Activated naive CD8-positive, alpha-beta T cell treated with anti-CD3 and anti-CD28 coated beads, Interleukin-2, amount 50 U/mL, for 16 hours (primary cell): ENCODE measurements at places on chromosomes 4 and X.

DNA sequence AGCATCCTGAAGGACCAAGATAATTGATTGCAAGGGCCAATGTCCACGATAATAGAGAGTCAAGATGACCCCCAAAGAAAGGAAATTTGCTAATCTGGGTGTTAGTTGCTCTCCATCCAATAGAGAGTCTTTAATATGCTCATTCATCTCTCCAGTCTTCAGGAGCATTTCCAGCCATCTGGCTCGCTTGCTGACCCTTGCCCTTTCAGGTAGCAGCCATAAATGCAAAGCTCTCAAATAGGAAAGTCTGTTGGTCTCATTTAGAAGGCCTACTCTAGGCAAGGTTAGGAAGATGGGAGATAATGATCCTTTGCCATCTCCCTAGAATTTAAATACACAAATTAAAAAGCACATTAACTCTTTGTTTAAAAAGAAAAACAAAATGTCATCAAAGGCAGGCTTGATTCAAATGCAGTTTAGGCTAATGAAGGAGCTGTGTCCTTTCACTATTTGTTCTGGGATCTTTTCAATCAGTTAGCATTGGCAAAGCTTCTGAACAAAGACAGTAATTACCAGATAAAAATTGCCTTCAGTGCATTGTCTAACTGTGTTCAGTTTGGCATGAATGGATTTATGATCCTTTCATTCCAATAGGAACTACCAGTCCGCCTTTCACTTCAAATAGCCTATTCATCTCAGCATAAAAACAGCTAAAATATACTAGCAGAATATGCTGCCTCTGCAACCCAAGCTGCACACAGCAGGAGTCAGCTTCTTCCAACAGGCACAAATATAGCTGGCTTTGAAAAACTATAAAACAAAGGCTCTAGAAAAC lies 49.6 kb upstream of the ATXN3L start:
- DNase-seq, result no peak

DNA sequence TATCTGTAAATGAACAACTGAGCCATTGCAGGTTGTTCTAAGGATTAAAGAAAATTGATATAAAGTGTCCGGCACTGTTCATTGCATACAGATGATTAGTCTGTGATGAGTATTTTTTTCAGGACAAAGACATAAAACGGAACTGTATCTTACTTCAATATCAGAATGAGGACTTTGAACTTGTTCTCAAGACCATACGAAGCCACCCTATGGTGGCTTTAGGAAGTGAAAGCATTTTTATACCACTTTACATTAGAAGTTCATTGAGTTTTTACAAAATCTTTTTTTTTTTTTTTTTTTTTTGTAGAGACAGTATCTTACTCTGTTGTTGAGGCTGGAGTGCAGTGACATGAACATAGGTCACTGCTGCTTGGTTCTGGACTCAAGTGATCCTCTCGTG lies 45.2 kb upstream of the TRIM2 start:
- DNase-seq, result no peak

DNA sequence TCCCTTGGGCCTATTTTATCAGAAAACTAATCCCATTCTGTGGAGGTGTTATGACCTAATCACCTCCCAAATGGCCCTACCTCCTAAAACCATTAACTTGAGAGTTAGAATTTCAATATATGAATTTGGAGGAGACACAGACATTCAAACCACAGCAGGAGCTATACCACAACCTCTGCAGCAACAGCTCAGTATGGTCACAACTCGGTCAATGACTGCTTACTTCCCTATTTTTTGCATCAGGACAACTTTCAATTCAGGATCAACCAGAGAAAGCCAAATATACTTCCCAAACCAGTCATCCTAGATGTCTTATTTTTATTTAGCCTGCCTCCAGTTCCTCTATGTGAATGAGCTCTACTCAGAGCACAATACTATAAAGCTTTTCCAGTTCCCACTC lies 11.3 kb upstream of the SMARCA5 start:
- no peak for DNase-seq

DNA sequence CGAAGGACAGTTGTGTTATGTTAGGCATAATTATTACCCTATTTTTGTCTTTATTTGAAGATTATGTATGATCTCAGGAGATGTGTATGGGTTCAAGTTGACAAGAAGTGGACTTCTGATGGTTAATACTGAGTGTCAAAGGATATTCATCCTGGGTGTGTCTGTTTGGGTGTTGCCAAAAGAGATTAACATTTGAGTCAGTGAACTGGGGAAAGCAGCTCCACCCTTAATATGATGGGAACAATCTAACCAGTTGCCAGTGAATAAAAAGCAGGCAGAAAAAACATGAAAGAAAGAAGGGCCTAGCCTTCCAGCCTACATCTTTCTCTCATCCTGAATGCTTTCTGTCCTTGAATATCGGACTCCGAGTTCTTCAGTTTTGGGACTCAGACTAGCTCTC lies 332.6 kb downstream of the DTHD1 start:
- DNase-seq, result no peak

DNA sequence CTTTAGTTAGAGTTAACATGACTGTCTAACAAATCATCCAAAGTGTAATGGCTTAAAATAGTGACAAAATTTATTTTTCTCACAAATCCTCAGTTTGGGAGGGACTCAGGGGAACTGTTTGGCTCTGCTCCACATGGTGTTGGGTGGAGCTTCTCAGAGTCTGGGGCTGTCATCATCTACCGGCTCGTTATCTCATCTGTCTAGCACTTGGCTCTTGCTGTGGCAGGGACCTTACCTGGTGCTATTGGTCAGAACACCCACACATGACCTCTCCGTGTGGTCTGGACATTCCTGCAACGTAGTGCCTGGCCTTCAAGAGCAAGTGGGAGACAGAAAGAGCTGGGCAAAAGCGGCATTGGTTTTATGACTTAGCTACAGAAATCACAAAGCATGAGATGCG lies 866.9 kb upstream of the FRG1 start:
- DNase-seq, result no peak

GRCh38 chrX:40474205-40474626 lies 106.6 kb upstream of the ATP6AP2 start:
- DNase-seq, result no peak

DNA sequence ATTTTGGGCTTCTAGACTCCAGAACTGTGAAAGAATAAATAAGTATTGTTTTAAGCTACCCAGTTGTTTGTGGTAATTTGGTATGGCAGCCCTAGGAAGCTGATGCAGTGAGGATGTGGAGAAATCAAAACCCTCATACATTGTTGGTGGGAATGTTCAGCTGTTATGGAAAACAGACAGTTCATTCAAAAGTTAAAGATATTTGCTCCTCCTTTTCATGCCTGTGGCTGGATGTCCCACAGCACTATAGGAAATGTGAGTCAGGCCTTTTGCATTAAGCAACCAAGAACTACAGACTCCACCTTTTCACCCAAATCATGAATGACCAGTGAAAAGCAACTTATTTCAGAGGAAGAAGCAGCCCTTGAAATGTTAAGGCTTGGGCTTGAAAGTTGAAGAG lies 6.7 kb downstream of the BBS12 start:
- no peak for DNase-seq

- DNase-seq, result no peak
Observed at GRCh38 chr4:94673961-94674360, 83.8 kb upstream of the BMPR1B start.

DNA sequence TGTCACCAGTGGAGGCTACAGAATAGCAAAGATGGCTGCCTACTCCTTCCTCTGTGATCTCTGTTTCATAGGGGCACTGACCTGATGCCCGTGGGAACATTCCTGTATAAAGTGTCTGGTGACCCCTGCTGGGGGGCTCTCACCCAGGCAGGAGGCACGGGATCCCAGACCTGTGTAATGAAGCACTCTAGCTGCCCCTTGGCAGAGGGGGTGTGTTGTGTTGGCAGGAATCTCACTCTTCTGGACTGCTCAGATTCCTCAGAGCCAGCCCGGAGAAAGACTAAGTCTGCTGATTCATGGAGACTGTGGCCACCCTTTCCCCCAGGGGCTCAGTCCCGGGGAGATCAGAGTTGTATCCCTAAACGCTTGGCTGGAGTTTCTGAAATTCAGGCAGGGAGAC lies 648.3 kb downstream of the SPRY1 start:
- DNase-seq, result no peak

- DNase-seq, result no peak
Observed at GRCh38 chrX:13235930-13236329, 83.9 kb downstream of the ATXN3L start.

- no peak for DNase-seq
Observed at GRCh38 chr4:152363086-152363485, 172.8 kb downstream of the FBXW7 start.

GRCh38 chr4:83821493-83821892 lies 285.6 kb downstream of the GPAT3 start:
- DNase-seq, result no peak

DNA sequence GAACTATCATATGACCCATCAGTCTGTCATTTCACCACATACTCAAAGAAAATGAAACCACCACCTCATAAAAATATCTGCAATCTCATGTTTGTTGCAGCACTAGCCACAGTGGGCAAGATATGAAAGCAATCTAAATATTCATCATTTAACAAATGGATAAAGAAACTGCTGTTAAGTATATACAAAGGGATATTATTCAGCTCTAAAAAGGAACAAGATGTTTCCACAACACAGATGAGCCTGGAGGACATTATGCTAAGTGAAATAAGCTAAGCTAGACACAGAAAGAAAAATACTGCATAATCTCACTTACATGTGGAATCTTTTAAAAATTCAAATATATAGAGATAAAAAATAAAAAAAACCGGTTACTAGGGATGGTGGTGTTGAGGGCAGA lies 108.2 kb upstream of the BRWD3 start:
- DNase-seq, result no peak

- DNase-seq, result no peak
Observed at GRCh38 chrX:144275843-144276242, 392.0 kb downstream of the UBE2NL start.

DNA sequence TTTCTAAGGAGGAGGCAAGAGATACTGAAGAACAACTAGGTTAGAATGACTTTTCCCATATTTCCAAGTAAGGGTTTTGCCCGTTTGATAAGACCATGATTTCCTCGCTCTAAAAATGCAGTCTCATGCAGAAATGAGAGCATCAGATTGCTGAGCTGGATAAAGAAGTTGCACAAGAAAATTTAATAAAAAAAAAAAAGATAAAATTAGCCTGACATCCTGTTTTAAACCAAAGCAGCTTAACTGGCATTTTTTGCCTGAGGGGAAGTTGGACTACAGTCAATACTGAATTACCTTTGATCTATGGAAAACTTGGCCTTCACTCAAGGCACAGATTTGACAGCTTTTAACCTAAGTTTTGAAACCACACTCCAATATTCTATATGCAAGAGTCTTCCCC lies 208.4 kb downstream of the GASK1B start:
- DNase-seq, result no peak

- no peak for DNase-seq
Observed at GRCh38 chr4:548976-549375, 27.1 kb downstream of the TMEM271 start.

DNA sequence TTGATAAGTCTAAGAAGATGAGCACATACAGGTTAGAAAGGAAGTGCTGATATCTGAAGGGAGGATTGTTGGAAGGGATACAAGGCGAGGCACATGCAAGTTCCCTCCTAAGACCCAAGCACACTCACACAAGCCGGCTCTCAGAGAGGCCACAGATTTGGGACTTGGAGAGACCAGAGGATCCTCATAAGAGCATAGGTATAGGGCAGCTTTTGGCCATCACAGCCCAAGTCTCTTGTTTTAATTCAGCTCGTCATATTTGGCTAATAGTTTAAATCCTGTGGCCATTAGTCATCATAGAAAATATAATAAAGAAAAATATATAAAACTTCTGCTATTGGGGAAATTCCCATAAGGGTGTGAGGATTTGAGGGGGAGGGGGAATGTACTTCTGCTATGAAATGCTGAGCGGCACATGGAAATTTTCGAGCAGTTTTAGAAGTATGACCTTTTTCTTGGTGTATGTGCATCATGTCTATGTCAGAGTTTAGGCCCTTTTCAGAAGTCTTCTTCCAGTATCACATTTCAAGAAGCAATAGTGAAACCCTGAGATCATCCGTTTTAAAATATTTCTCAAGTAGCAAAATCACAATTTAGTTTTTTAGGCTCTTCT lies 97.7 kb downstream of the NFKB1 start:
- DNase-seq, result no peak

- DNase-seq, result no peak
Observed at GRCh38 chr4:140000232-140000631, 153.8 kb downstream of the MAML3 start.

- DNase-seq, result no peak
Observed at GRCh38 chrX:129800186-129800585, 20.4 kb downstream of the SASH3 start.

- no peak for DNase-seq
Observed at GRCh38 chr4:55817691-55818090, 1.9 kb upstream of the EXOC1L start.

DNA sequence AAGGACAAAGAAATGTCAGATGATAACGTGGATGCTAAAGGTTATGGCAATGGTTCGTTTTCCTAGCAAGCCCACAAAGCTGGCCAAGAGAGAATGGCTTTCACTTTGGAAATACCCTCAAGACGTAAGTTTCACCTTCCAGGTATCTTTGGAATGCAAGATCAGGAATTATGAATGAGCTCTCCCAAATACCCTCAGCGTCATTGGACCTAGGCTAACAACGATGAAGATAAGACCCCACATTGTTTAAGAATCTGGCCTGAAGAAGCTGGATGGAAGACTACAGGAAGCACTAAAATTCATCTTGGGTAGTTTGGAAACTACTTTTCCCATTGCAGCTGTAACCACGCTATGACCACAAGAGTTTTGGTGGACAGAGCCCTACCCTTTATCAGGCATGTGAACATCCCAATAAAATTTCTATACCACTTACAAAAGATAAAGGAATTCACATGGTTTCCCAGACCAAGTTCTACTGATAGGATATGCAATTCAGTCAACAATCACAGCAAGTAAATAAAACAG lies 111.9 kb downstream of the KDR start:
- DNase-seq, result no peak

GRCh38 chrX:19682712-19683331 lies 167.5 kb upstream of the MAP3K15 start:
- peak; percentile 13 for DNase-seq

DNA sequence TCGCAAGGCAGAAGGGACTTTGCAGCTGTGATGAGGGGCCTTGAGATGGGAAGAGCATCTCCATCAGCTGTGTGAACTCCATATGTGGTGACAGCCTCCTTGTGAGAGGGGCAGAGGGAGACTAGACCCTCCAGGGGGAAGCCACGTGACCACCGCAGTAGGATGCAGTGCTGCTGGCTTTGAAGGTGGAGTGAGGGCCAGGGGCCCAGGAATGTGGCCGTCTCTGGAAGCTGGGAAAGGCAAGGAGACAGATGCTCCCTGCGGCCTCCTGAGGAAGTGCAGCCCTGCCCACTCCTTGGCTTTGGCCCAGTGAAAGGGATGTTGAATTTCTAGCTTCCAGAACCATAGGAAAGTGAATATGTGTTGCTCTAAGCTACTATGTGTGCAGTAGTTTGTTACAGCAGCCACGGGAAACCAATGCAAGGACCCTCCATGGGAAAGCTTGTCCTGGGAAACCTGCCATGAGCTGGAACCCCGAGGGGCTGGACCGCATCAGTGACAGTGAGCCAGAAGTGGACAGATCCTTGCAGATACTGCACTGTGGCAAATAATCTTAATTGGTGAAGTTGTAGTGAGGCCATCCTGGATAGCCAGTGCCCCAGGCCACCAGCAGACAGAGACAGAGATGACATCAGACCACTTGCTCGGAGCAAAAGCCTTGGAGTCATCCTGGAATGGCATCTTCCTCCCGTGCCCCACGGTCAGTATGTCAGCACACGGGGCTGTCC lies 35.4 kb upstream of the SORCS2 start:
- DNase-seq, result no peak

- no peak for DNase-seq
Observed at GRCh38 chrX:45266456-45266855, 65.8 kb upstream of the DIPK2B start.
